ENCODE measurements at places on chromosomes 2 and 18. TPM values are rescaled to one million over a fixed set of nuclear protein-coding genes. Genes with fewer than 3 reads are reported as not detected.

GRCh38 chr2:241772063-241772499 is 4.5 kb upstream of the GAL3ST2 start:
- H3K27me3 ChIP-seq = peaks cover 2% of the 10 kb centered on the region
- H3K27ac ChIP-seq = no peak overlapping the region

DNA sequence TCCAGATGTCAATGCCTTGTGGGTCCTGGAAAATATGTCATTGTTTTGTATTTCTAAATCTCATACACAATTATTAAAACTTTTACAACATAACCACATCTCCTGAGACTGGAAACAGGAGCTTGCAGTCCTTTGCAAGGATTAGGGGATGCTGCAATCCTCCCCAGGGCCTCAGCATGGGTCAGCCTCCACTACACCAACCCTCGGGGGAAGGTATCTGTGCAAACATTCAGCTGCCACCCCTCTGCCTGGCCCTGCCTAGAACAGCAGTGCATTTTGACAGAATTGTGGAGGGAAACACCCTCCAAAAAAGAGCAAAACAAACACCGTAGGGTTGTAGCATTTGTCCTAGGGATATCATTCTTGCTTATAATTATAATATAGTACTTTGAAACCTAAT is 4.2 kb upstream of the UPP2 start:
- H3K36me3 ChIP-seq = no peaks in the 10 kb centered on the region
- H3K27me3 ChIP-seq = no peaks in the 10 kb centered on the region
- no peak overlapping the region for H3K4me3 ChIP-seq
- H3K4me1 ChIP-seq = no peaks in the 10 kb centered on the region
- no peak for DNase-seq

GRCh38 chr18:59813942-59814341 is 85.9 kb upstream of the PMAIP1 start:
- H3K4me1 ChIP-seq = no peaks in the 10 kb centered on the region
- H3K36me3 ChIP-seq = no peaks in the 10 kb centered on the region
- no peaks in the 10 kb centered on the region for H3K27me3 ChIP-seq

GRCh38 chr18:7567474-7568425 is 634 bp downstream of the PTPRM start:
- no peaks in the 10 kb centered on the region for H3K36me3 ChIP-seq
- no peaks in the 10 kb centered on the region for H3K27me3 ChIP-seq
- H3K4me3 ChIP-seq = peak overlapping the region; percentile 92
- peak; percentile 92 for DNase-seq
- H3K4me1 ChIP-seq = peaks cover 14% of the 10 kb centered on the region

GALNT13 gene
- total RNA-seq = 3.4 TPM
